ENCODE measurements at places on chromosomes 4 and X.

DNA sequence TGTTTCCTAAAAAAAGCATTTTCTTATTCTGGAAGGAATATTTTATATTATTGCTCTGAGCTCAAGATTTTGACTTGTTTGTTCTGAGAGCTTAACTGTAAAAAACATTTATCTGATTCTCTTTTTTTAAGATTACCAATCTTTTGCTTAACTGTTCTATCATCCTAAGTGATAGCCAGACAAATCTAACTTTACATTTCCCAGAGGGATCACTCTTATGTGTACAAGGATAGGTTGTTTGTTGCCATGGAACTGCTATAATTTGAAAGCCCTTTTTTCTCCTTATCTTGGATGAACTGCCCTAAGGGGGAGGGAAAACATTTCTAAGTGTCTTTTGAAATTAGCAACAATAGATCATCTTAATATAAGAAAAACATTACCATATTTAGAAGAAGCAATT is 494.7 kb downstream of the TRAM1L1 start:
- DNase-seq, result no peak

DNA sequence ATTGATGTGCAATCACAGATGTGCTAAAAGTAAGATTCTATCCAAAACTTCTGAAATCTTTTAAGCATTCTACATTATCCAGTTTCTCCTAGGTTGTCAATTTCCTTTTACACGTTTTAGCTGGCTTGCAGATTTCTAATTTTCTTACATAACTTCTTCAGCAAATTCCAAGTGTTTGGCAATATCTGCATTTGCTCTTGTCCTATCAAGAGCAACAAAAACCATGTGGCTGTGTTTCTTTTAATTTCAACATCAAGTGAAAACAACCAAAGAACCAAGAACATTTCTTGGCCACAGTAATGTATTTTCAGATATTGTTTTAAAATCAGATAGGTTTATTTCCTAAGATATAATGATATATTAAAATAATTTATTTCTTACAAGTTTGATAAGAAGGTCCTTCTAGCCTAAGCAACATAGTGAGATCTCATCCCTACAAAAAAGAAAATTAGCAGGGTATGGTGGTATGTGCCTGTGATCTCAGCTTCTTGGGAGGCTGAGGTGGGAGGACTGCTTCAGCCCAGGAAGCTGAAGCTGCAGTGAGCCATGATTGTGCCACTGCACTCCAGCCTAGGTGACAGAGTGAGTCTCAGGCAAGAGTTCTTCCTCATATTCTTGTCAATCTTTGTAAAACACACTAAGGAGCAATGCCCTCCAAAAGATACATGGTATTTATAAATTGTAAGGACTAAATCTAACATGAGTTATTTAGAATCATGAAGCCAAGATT is 131.4 kb upstream of the NAP1L5 start:
- DNase-seq, result no peak

DNA sequence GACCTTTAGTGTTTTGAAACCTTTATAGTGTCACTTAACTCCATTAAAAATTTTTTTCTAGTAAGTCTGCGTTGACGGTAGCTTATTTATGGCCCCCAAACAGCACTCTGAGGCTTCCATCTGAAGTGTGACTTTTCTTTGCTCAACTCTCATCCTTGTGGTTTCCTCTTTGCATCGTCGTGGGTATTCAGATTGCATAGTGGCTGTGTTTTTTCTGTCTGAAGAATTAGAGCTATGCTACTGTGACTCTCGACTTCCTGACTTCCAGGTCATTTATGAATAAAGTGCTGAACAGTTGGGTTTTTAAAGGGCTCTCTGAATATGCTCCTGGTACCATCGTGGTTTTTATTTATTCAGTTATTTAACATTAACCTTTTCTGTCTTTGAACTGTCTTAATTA is 44.9 kb downstream of the JADE1 start:
- DNase-seq, result peak; percentile 53

DNA sequence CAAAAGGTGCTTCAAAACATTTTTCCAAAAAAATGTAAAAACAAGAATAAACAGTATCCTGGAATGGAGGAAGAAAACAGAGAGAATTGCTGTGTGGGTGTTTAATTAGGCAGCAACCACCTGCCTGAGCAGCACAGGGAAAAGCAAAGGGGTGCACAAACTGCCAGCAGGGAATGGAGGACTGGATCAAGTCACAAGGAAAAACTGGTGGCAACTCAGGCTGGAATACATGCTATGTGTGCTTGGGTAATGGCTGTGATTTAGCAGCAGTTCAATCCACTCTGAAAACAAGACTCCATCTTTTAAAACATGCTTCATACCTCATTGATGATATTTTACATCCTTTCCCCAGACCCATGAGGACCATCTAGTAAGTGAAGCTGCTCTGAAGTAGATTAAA is 179.5 kb downstream of the HS6ST2 start:
- no peak for DNase-seq

- DNase-seq, result no peak
These were observed 26.6 kb upstream of the LGI2 start for GRCh38 chr4:25057299-25057698.

- no peak for DNase-seq
These were observed 468 bp downstream of the ZMYM3 start for GRCh38 chrX:71253253-71254091.

DNA sequence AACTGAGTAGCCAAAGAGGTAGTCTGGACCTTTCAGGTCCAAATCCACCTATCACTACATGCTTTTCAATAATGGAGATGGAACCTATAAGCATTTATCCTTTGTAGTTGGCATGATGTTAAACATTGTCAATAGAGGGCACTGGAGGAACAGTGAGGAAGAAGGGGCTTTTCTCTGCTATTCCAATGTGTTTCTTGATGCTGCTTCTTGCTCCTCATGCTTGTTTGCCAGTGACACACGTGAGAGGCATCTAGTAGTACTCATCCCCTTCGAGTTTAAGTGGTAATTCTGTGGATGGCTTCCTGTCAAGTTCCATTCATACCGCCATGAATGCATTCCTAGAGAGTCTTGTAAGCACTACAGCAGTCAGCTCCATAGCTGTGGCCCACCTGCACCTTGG is 84.0 kb downstream of the NAA11 start:
- DNase-seq, result peak; percentile 59

GRCh38 chrX:134622813-134623185 is 35.5 kb downstream of the PLAC1 start:
- DNase-seq, result no peak

DNA sequence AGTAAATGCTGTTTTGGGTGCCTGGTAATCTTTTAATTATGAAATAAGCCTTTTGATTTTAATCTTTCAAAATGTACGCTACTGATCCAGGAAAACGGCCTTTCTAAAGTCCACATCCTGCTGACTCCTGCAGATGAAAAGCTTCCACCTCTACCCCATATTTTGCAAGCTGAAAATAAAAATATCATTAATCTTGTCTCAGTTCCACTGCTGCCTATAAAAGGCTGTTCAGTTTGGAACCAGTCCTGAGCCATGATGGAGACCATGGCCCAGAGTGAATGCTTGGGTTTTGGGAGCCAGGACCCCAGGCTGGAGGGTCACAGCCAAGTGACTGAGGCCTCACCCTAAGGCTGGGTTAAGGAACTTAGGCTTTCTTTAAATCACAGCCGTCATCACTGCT is 110.8 kb downstream of the AFF1 start:
- DNase-seq, result no peak

- no peak for DNase-seq
These were observed 58.8 kb upstream of the CLNK start for GRCh38 chr4:10743357-10743756.

- no peak for DNase-seq
These were observed 26.7 kb upstream of the SLC2A9 start for GRCh38 chr4:10047967-10048366.

DNA sequence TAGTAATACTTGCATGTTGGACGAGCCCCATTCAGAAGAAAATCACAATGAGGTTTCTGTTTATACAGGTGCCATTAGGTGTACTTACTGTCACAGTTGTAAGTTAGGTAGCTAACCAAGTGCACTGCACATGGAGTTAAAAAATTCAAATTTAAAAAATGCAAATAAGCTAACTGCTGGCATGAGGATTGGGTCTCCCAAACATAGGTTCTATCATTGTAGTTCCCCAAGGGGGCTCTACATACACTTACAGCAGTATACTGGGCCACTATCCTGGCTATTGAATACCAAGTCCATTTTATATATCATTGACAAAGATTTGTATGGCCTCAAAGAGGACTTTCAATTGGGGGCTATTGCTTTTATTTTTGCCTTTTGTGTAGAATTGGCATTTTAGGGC is 153.4 kb downstream of the FMR1NB start:
- no peak for DNase-seq

Measured in skeletal muscle cell (primary cell).